GM20000 (cell line): ENCODE measurements at places on chromosomes 1 and 21.

GRCh38 chr1:230426246-230427093, at the start of gene PGBD5:
Gene PGBD5, minus strand, starts transcription at chr1:230426332. Its CDS starts 404 bp downstream, at chr1:230425928.
- peak; percentile 87 for DNase-seq

GRCh38 chr21:32392299-32392879, 423 bp downstream of the URB1 start:
- DNase-seq: no peak

GRCh38 chr1:210557426-210558077, 228.8 kb downstream of the HHAT start:
- DNase-seq: no peak

DNA sequence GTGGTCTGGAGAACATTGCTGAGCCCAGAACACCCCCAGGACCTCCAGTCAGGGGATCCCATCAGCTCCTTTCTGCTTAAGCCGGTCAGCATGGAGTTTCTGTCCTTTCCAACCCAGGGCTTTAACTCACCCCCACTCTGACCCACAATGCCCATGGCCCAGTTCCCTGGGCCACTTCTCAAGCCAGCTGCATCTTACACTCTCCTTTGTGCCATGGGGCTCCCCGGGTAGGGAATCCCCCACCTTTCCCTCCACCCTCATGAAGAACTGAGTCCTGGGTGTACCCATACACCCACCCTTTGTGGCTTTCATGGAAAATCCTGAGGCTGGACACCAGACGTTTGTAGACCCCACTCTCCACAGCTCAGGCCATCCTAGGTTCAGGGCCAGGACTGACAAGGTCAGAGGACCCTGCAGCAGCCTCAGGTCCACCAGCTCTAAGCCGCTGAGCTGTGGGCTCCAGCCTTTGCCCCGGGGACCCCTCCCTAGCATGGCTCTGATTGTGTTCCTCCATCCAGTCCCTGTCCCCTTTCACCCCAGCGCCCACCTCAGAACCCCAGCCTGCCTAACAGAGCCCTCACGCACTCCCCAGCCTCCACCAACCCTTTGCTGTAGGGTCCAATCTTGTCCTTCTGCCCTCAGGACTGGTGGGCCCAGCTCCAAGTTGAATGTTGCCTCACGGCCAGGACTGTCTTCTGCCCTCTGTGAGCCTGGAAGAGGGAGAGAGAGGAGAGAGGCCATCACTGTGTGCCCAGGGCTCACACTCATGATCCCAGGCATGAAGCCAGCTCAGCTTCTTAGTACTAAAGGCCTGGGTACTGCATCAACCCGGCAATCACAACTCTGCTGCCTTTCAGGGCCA, 394.8 kb downstream of the MATN1 start:
- no peak for DNase-seq

DNA sequence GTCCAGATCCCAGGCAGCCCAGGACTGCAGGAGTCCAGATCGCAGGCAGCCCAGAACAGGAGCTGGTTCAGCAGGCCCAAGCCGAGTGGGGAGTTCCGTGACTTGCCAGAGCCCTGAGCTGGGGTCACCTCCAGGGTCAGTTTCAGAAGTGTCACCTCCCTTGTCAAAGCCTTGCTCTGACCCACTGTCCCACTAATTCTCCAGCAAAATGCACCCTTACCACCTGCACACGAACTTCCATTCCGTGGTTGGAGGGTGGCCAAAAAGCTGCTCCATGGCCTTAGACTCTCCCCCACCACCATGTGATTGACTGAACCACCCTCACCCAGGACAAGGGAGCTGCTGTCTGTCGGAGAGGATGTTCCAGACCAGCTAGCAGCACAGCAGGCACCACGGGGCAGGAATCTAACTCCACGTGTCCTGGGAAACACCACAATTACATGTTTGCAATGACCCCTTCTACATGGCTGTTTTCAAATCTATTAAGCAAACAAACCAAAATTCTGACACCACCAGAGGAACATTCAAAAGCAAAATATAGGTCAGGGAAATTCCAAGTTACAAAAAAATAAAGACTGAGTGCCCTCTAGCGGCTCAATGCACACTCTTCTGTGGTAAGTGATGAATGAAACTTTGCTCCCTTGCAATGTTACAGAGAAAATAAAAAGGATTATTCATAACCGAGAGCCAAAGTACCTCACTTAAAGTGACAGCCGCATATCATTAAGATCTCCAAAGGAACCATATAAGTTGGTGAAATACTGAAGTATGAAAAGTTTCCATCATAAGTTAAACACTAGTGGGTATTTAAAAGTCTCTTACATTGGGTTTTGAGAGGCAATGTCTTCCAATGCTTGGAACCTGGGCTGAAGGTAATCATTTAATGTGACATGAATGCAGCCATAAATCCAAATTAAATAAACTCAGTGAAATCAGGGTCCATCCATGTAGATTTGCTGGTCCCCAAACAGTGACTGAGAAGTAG, 76.3 kb downstream of the NPHP4 start:
- DNase-seq: peak; percentile 75

DNA sequence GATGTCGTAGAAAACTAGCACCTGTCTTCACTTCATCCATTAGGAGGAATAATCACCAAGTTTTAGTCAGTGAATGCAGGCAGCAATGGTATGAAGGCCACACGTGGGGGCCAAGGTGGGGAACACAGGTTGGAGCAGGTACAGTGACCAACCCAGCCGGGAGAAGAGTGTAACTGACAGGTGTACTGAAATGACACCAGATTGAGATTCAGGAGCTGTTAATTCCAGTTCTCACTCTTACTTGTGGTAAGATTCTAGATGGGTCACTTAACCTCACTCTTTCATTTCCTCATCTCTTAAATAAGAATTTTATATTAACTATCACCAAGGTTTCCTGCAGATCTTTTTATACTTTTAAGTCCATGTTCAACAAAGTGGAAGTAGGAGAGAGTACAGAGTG, 206.2 kb upstream of the PTBP2 start:
- DNase-seq: no peak

DNA sequence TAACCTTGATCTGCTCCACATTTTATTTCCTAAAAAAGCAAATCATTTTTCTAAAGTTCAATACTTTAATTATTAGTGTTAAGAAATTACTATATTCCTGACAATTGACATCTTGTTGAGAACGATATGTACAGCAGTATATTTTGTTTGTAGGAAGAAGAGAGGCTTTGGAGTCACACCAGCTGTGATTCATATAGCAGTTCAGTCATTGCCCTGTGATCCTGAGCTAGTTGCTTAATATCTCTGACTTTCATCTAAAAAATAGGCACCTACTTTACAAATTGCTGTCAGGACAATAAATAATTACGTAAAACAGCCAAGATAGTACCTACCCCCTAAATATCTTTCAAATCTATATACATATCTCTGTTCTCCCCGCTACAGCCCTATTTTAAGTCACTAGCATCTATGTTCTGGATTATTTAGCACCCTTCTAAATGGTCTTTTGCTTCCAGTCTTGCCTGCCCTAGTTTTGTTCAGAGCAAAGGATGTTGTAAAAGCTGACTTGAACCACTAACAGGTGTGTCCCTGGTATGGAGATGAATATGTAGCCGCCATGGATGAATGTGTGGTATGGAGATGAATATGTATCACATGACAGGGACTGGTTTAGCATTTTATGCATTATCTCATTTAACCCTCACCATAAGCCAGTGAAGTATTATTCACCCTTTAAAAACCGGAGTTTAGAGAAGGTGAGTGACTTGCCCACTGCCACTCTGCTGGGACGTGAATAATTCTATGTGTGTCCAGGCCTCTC, 42.2 kb downstream of the RNF220 start:
- DNase-seq: no peak

DNA sequence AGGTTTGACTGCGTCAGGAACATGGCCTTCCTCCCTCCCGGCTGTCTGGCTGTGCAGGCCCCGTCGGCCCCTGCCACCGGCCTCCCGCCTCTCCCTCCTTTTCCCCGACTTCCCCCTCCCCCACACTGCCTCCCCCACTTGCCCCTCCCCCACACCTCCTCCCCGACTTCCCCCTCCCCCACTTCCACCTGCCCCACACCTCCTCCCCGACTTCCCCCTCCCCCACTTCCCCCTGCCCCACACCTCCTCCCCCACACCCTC, 52.6 kb downstream of the SLC19A1 start:
- no peak for DNase-seq

- peak; percentile 48 for DNase-seq
These were observed 48.1 kb downstream of the ELAPOR1 start for GRCh38 chr1:109161858-109162606.

- DNase-seq: no peak
These were observed 3.3 kb upstream of the AGPAT3 start for GRCh38 chr21:43861706-43862105.

DNA sequence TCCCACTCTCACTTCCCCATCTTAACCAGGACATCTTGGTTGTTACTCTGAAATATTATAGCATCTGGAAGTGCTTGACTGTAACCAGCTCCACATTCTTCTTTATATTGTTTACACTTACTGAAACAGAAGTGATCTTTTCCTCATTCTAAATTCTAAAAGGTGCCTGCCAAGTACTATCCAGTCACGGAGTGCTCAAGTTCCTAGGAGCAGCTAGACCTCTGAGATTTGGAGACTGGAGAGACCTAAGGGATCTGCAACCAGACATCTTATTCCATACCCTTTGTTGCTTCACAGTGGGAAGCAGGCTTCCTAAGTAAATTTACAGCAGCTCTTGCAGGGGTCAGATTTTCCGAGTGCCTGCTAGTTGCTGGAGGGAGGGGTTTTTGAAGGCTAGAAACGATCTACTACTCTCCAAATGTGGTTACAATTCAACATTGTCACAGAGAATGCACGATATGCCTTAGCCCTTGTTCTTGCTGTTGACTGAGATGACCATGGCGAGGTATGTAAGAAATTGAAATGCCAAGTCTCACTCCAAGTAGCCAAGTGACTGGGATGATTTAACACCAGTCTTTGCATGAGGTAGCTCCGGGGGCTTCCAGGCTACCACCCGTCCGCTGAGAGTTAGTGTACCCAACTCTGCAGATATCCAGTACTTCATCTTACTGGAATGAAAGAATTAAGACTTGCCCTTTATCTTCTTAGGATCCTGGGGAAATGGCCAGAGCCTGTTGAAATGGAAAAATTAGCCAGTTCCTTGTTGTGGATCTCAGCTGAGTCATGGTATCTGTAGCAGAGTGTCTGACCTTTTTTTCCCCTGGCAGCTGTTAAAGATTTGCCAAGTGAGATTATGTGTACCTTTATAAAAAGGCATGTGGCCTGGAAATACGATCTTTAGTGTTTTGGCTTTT, 150.8 kb downstream of the MAST2 start:
- no peak for DNase-seq

GRCh38 chr1:151693057-151693651, 23.4 kb downstream of the CELF3 start:
- DNase-seq: no peak

- DNase-seq: peak; percentile 69
These were observed 10.4 kb upstream of the GALE start for GRCh38 chr1:23810818-23811540.

GRCh38 chr1:183592733-183593132, 2.5 kb upstream of the NCF2 start:
- DNase-seq: no peak

DNA sequence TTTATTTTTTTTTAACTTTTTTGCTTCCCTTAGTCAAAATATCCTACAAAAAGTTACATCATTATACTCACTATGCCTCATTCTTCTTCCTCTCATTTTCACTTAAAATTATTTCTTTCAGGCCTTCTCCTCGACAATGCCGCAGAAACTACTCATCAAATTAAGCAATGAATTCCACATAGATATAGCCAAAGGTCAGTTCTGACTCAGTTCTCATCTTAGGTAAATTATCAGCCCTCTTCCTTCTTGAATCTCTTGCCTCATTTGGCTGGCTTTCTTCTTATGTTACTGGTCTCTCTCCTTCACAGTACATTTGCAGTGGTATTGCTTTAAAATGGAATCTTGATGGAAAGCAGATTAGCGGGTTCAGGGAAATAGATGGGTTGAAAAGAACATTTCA, 260.7 kb upstream of the BRINP3 start:
- DNase-seq: no peak

GRCh38 chr1:244214009-244214967, 163.2 kb downstream of the ZBTB18 start:
- no peak for DNase-seq

DNA sequence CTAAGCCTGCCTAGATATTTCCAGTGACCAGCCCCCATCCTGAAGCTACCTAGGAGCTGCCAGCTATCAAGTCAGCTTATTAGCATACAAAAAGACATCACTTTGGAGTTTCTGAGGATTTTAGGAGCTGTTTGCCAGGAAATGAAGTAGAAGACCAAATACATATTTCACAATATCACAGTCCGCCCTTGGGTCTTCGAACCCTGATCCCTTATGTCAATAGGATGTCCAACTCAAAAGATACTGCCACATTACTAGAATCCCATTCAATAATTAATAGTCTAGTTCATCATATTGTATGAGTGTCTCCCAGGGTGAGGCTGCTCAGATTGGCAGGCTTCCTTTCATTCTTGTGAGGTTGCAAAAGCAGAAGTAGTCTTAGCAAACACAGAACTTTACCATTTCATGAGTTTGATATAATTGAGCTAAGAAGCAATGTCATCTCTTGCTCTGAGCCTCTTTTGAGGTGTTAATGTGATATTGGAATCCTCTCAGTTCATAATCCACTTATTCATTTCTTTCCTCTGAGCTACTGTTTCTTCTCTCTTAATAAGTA, 13.6 kb downstream of the IPO9 start:
- DNase-seq: no peak

GRCh38 chr1:22575532-22576149, 12.4 kb downstream of the EPHA8 start:
- DNase-seq: no peak

DNA sequence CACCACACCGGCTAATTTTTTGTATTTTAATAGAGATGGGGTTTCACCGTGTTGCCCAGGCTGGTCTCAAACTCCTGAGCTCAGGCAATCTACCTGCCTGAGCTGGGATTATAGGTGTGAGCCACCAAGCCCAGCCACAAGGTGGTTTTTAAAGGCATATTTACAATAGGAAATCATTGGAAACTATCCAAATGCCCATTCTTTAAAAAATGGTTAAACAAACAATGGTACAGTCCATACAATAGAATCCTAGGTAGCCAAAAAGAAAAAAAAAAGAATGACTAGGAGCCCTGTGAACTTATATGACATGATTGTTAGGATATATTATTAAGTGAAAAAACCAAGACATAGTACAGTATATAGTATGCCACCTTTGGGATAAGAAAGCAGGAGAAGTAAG, 5.3 kb downstream of the ATP2B4 start:
- no peak for DNase-seq

DNA sequence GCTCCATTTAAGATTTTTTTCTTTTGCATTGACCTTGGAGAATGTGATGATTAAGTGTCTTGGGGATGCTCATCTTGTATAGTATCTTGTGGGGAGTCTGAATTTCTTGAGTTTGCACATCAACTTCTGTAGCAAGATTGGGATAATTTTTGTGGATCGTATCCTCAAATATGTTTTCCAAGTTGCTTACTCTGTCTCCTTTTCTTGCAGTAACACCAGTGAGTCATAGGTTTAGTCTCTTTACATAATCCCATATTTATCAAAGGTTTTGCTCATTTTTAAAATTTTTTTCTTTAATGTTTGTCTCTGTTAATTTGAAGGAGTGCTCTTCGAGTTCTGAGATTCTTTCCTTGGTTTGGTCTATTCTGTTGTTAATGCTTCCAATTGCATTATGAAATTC, 41.7 kb upstream of the ANGPTL1 start:
- no peak for DNase-seq
